Fibroblast of lung (primary cell): ENCODE measurements at places on chromosomes 4 and X. TPM values are rescaled to one million over a fixed set of nuclear protein-coding genes. Genes with fewer than 3 reads are reported as not detected.

SNCA gene
- 6.8 and 7.7 TPM in 2 replicates for total RNA-seq

COMMD8 gene
- 23.6 and 29.6 TPM in 2 replicates for total RNA-seq

CXCL3 gene
- total RNA-seq, result 1.3 and 2.5 TPM in 2 replicates

DNA sequence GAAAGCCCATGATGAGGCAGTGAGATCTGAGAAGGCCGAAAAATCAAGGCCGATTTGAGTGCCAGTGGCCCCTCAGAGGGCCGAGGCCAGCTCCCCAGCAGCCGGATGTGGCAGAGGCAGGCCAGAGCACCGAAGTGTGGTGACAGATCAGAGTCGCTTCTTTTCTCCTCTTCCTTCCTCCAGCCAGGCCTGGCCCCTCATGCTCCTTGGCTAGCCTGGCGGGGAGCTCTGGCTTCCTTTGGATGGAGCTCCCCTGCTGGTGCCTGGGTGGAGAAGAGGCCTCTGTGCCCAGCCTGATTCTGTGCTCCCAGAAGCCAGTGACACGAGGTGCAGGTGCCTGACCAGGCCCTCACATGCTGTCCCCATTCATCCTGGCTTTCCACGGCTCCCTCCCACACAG, 127.2 kb upstream of the PABPC4L start:
- H3K27me3 ChIP-seq, result no peaks in the 10 kb centered on the region
- no peak for DNase-seq
- no peaks in the 10 kb centered on the region for H3K4me1 ChIP-seq
- no peak overlapping the region for H3K27ac ChIP-seq

- peaks cover 26% of the 10 kb centered on the region for H3K4me1 ChIP-seq
- DNase-seq, result peak; percentile 87
- H3K27ac ChIP-seq, result no peak overlapping the region
- no peak overlapping the region for H3K4me3 ChIP-seq
- H3K36me3 ChIP-seq, result no peaks in the 10 kb centered on the region
- H3K27me3 ChIP-seq, result no peaks in the 10 kb centered on the region
Observed at GRCh38 chr4:74114234-74114633, 15.2 kb upstream of the CXCL2 start.

DNA sequence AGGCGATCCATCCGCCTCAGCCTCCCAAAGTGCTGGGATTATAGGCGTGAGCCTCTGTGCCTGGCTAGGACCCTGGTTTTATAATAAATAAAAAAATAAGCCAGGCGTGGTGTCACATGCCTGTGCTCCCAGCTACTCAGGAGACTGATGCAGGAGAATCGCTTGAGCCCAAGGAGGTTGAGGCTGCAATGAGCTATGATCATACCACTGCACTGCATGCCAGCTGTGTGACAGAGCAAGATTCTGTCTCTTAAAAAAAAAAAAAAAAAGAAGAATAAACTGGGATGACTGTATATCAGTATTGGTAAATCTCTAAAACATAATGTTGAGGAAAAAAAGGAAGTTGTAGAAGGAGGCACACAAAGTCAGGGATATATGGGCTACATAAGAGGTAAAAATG, 45.7 kb upstream of the SLC34A2 start:
- no peak for DNase-seq
- H3K4me3 ChIP-seq, result no peak overlapping the region
- H3K36me3 ChIP-seq, result no peaks in the 10 kb centered on the region
- H3K4me1 ChIP-seq, result no peaks in the 10 kb centered on the region
- H3K27ac ChIP-seq, result no peak overlapping the region

DNA sequence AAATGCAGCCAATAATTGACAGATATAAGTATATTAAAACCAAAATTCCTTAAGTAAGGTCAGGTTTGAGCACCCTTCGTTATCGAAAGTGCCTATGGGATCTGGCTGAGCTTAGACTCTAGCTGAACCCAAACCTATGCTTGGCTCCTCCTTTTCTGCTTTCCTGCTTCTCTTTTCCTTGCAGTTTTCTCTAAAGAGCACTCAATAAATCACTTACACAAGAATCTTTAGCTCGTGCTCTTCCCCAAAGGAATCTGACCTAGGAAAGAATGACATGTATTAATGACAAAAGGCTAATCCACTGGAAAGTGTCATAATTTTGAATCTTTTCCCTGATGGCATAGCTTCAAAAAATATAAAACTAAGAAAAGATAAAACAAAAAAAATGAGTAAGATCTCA, 282.7 kb downstream of the DKK2 start:
- H3K36me3 ChIP-seq, result no peaks in the 10 kb centered on the region
- DNase-seq, result no peak
- no peak overlapping the region for H3K27ac ChIP-seq
- H3K4me1 ChIP-seq, result no peaks in the 10 kb centered on the region
- H3K4me3 ChIP-seq, result no peak overlapping the region

- no peaks in the 10 kb centered on the region for H3K27me3 ChIP-seq
- no peak overlapping the region for H3K27ac ChIP-seq
- H3K4me1 ChIP-seq, result no peaks in the 10 kb centered on the region
- no peak for DNase-seq
- H3K4me3 ChIP-seq, result no peak overlapping the region
Observed at GRCh38 chr4:172207886-172208285, 394.7 kb downstream of the GALNTL6 start.

DNA sequence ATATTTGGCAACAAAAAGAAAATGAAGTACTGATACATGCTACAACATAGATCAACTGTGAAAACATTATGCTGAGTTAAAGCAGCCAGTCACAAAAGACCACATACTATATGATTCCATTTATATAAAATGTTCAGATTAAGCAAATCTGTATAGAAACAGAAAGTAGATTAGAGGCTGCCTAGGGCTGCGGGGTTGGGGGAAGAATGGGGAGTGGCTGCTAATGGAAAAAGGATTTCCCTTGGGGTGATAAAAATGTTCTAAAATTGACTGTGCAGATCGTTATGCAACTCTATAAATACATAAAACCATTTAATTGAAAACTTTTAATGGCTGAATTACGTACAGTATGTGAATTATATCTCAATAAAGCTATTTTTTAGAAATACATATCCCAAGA, 46.8 kb downstream of the NEK1 start:
- no peaks in the 10 kb centered on the region for H3K4me1 ChIP-seq
- H3K36me3 ChIP-seq, result no peaks in the 10 kb centered on the region
- H3K27ac ChIP-seq, result no peak overlapping the region
- DNase-seq, result no peak
- no peak overlapping the region for H3K4me3 ChIP-seq
- H3K27me3 ChIP-seq, result no peaks in the 10 kb centered on the region

DNA sequence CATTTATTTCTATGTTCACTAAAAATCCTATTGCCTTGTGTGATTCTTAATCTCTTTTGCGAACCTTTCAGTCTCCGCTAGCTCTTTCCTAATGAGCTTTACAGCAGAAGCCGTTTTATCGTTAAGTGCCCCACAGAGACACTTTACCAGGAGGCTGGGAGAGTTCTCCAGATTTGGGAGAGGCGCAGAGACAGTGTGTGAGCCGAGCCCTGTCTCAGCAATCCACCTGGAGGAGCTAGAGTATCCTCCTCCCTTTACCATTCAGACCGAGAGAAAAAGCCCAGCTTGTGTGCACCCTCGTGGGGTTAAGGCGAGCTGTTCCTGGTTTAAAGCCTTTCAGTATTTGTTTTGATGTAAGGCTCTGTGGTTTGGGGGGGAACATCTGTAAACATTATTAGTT, 54.9 kb upstream of the MTM1 start:
- no peak overlapping the region for H3K27ac ChIP-seq
- no peaks in the 10 kb centered on the region for H3K27me3 ChIP-seq
- no peak overlapping the region for H3K4me3 ChIP-seq
- DNase-seq, result peak; percentile 1
- H3K4me1 ChIP-seq, result peaks cover 2% of the 10 kb centered on the region

GRCh38 chr4:140186082-140186438, 32.1 kb upstream of the MAML3 start:
- no peak overlapping the region for H3K27ac ChIP-seq
- DNase-seq, result no peak
- peaks cover 2% of the 10 kb centered on the region for H3K4me1 ChIP-seq
- H3K27me3 ChIP-seq, result no peaks in the 10 kb centered on the region
- H3K36me3 ChIP-seq, result no peaks in the 10 kb centered on the region

GRCh38 chr4:61872983-61873382, 672.9 kb downstream of the ADGRL3 start:
- DNase-seq, result no peak
- no peak overlapping the region for H3K27ac ChIP-seq
- no peaks in the 10 kb centered on the region for H3K27me3 ChIP-seq
- H3K36me3 ChIP-seq, result no peaks in the 10 kb centered on the region
